Mesendoderm (in vitro differentiated cells): ENCODE measurements at places on chromosomes 3 and 15.

- H3K4me1 ChIP-seq: no peaks in the 10 kb centered on the region
- DNase-seq: no peak
- H3K4me3 ChIP-seq: no peak overlapping the region
- no peaks in the 10 kb centered on the region for H3K36me3 ChIP-seq
Observed at GRCh38 chr3:197378985-197379718, 80.7 kb upstream of the DLG1 start.

GRCh38 chr3:16456784-16457415 is 56.6 kb downstream of the RFTN1 start:
- H3K27me3 ChIP-seq: no peaks in the 10 kb centered on the region
- DNase-seq: no peak
- no peak overlapping the region for H3K4me3 ChIP-seq
- peaks cover 11% of the 10 kb centered on the region for H3K4me1 ChIP-seq
- H3K36me3 ChIP-seq: no peaks in the 10 kb centered on the region
- H3K27ac ChIP-seq: no peak overlapping the region

- DNase-seq: no peak
- H3K27ac ChIP-seq: no peak overlapping the region
- H3K4me3 ChIP-seq: no peak overlapping the region
- no peaks in the 10 kb centered on the region for H3K36me3 ChIP-seq
- H3K27me3 ChIP-seq: no peaks in the 10 kb centered on the region
Observed at GRCh38 chr3:135131290-135131689, 336.2 kb downstream of the EPHB1 start.

GRCh38 chr15:34047893-34048775 is 9.1 kb upstream of the AVEN start:
- no peak overlapping the region for H3K27ac ChIP-seq
- H3K4me1 ChIP-seq: no peaks in the 10 kb centered on the region
- DNase-seq: no peak
- H3K4me3 ChIP-seq: no peak overlapping the region

DNA sequence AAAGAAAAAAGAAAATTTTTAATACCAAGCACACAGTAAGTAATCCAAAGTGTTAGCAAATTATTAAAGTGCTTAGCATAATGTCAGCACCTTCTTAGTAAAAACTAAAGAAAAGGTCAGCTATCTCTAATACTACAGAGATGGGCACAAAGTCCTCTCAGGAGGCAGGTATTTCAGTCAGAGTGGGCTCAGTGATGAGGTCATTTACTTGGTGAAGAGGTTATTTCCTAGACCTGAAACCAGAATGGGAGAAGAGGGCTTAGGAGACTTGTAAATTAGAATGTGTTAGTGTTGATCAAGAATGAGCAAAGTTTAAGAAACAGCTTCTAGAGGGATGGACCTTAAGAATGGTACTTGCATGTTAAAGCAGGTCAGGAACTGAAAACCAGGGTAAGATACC is 8.7 kb upstream of the PKM start:
- H3K27ac ChIP-seq: no peak overlapping the region
- DNase-seq: no peak
- no peaks in the 10 kb centered on the region for H3K27me3 ChIP-seq
- H3K4me3 ChIP-seq: no peak overlapping the region
- H3K4me1 ChIP-seq: peaks cover 32% of the 10 kb centered on the region
- no peaks in the 10 kb centered on the region for H3K36me3 ChIP-seq

DNA sequence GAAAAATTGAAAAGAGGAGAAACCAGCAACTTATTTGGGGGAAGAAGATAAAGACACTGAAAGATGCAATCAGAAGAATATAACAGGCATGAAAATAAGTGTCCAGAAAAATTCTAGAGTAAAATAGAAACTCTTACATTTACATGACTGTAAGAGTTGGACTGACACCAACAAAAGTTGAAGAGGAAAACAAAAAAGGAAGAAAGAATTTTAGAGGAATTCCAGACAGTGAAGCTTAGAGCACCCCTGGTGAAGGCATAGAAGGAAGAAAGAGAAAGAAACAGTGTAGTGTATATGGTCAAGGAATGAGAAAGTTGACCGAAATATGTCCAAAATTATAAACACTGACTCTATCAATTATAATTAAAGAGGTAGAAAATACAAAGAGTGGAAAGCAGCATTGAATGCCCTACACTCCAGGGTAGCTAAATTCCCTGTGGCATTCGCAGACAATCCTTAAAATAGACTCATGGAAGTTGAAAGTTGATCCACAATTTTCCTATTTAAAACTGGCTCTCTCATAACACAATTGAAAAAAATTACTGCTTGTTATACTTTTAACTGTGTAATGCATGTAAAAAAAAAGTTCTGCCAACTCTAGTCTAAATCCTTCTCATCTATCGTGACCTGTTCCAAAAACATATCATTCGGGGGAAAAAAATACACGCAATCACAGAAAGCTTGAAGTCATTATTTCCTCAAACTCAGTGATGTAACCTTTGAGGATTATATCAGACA is 102.6 kb upstream of the ABI3BP start:
- no peaks in the 10 kb centered on the region for H3K27me3 ChIP-seq
- H3K4me3 ChIP-seq: no peak overlapping the region
- no peak overlapping the region for H3K27ac ChIP-seq
- DNase-seq: no peak
- H3K36me3 ChIP-seq: no peaks in the 10 kb centered on the region

GRCh38 chr3:72155391-72156064 is 370.6 kb upstream of the PROK2 start:
- H3K4me3 ChIP-seq: no peak overlapping the region
- H3K4me1 ChIP-seq: no peaks in the 10 kb centered on the region
- H3K27ac ChIP-seq: no peak overlapping the region
- DNase-seq: no peak
- H3K27me3 ChIP-seq: no peaks in the 10 kb centered on the region

DNA sequence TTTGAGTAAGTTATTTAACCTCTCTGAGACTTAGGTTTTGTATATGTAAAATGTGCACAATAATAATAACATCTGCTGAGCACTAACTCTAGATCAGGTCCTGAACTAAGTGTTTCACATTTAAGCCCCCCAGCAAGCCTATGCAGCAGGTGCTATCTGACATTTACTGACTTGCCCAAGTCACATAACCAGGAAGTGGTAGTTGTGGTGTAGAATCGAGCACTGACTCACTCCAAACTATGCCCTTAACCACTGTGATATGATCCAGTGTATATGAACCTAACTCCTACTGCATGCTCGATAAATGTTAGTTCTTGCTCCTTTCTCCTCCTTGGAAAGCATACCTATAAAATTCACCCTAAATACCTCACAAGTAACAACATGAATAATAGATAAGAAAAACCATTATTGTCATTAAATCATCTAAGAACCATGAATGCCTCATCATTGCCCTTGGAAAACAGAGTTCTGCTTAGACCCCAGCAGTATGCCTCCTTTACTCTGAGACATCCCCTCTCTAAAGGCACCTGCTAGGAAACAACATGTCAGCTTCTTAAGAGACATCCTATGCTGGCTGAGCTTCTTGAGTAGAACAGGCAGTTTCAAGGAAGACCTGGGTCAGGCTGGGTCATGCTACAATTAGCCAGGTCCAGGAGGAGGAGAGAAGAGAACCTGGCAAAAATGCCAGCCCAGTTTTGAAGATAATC is 3.0 kb upstream of the SHC4 start:
- H3K36me3 ChIP-seq: no peaks in the 10 kb centered on the region
- peaks cover 4% of the 10 kb centered on the region for H3K27me3 ChIP-seq
- no peak overlapping the region for H3K27ac ChIP-seq
- no peak for DNase-seq
- H3K4me3 ChIP-seq: no peak overlapping the region
- H3K4me1 ChIP-seq: no peaks in the 10 kb centered on the region

DNA sequence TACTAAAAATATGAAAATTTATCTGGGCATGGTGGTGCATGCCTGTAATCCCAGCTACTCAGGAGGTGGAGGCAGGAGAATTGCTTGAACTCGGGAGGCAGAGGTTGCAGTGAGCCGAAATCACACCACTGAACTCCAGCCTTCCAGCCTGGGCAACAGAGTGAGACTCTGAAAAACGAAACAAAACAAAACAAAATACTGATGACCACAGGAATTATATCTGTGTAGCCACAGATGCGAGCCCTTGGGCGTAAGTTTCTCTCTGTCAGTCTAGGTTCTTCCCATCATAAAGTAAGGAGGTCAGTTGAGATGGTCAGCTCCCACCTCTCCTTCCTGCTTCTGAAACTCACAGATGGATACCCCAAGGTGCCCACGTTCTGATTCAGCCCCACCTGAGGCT is 37.7 kb upstream of the CFAP161 start:
- H3K27me3 ChIP-seq: no peaks in the 10 kb centered on the region
- H3K4me1 ChIP-seq: no peaks in the 10 kb centered on the region
- no peaks in the 10 kb centered on the region for H3K36me3 ChIP-seq
- DNase-seq: no peak
- no peak overlapping the region for H3K27ac ChIP-seq
- no peak overlapping the region for H3K4me3 ChIP-seq

DNA sequence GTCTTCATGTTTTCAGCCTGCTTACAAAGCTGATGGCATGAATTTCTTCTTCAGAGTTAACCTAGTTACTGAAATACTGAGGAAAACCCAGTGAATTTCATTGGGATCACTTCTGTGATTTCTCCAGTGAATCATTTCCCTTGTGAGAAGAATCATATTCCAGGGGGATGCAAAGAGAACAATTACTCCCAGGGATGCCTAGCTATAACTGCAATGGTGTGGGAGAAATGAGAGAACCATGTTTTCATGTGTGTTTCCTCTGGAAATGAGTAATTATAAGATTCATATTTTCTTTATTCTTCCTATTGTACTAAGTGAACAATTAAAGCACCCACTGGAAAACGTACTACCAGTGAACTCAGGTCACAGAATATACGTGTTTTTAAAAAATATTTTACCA is 485.4 kb downstream of the GRM7 start:
- no peak overlapping the region for H3K4me3 ChIP-seq
- no peaks in the 10 kb centered on the region for H3K36me3 ChIP-seq
- no peaks in the 10 kb centered on the region for H3K27me3 ChIP-seq
- no peak for DNase-seq

- no peaks in the 10 kb centered on the region for H3K4me1 ChIP-seq
- DNase-seq: peak; percentile 26
- no peak overlapping the region for H3K4me3 ChIP-seq
- H3K36me3 ChIP-seq: no peaks in the 10 kb centered on the region
Observed at GRCh38 chr3:72692990-72693389, 155.3 kb downstream of the SHQ1 start.

DNA sequence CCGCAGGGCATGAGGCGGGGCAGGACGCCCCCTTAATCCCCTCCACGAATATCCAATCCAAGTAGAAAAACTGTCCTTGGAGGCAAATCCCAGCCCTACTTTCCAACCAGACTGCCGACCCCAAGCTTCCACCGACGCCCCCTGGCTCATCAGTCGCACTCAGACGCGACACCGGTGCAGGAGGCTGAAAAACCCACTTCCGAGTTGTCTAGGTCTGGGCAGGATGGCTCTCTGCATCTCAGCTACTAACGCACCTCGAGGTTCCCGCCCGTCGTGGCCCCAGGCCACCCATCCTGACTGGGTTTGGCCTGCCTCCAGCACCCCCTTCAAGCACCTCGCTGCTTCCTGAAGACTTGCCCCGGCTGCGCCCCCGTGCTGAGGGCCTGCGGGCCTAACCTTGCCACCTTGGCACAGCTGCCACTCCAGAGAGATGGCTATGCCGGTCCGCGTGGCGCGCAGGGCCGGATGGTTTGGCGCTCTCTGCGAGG is 15.5 kb downstream of the RGMA start:
- H3K27me3 ChIP-seq: no peaks in the 10 kb centered on the region
- H3K4me1 ChIP-seq: peaks cover 7% of the 10 kb centered on the region
- DNase-seq: peak; percentile 37
- no peaks in the 10 kb centered on the region for H3K36me3 ChIP-seq
- no peak overlapping the region for H3K27ac ChIP-seq

DNA sequence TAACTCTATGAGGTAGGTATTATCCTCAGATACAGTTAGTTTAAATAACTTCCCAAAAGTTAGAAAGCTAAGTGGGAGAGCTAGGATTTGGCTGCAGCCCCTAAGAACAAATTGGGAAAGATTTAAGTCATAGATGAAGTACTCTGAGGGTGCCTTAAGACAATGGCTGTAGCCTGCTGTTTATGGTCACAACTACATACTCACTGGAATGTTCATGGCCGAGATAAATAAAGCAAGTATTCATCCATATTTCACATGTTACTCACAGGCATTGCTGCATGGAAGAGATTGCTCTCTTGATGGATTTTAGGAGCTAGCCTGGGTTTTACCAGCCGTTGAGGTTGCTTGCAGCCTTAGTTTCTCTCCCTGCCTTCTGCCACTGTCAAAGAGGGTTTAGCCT is 145.0 kb downstream of the CMSS1 start:
- no peak overlapping the region for H3K27ac ChIP-seq
- H3K36me3 ChIP-seq: no peaks in the 10 kb centered on the region
- H3K4me1 ChIP-seq: no peaks in the 10 kb centered on the region

- H3K4me3 ChIP-seq: no peak overlapping the region
- H3K4me1 ChIP-seq: no peaks in the 10 kb centered on the region
- DNase-seq: no peak
- H3K27me3 ChIP-seq: no peaks in the 10 kb centered on the region
- H3K27ac ChIP-seq: no peak overlapping the region
Observed at GRCh38 chr3:172846103-172846561, 95.6 kb downstream of the ECT2 start.

- no peaks in the 10 kb centered on the region for H3K36me3 ChIP-seq
- peak; percentile 89 for DNase-seq
- peak overlapping the region; percentile 30 for H3K27ac ChIP-seq
- H3K27me3 ChIP-seq: no peaks in the 10 kb centered on the region
Observed at GRCh38 chr3:67947808-67948508, 293.5 kb upstream of the SUCLG2 start.

GRCh38 chr3:71148455-71149060 is 435.0 kb downstream of the FOXP1 start:
- no peak overlapping the region for H3K27ac ChIP-seq
- H3K27me3 ChIP-seq: no peaks in the 10 kb centered on the region
- no peak overlapping the region for H3K4me3 ChIP-seq
- H3K4me1 ChIP-seq: peaks cover 8% of the 10 kb centered on the region
- DNase-seq: no peak

GRCh38 chr3:58518291-58518789 is 18.6 kb downstream of the ACOX2 start:
- no peaks in the 10 kb centered on the region for H3K27me3 ChIP-seq
- DNase-seq: peak; percentile 31

DNA sequence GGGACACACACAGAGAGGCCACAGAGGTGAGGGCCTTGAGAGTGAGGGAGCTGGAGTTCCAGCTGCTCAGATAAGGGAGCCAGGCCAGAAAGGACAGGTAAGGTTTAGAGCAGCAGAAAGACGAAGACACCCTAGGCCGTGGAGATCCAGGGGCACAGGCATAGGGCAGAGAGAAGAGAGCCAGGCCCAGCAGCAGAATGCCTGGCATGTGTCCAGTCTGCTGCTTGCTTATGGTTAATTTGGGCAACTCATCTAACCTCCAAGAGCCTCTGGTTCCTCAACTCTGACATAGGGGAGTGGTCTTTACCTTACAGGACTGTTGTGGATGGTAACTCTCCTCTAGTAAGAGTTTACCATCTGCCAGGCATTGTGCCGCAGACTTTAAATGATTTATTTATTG is 35.9 kb downstream of the STARD5 start:
- H3K27me3 ChIP-seq: no peaks in the 10 kb centered on the region
- no peak overlapping the region for H3K4me3 ChIP-seq
- DNase-seq: no peak
- H3K27ac ChIP-seq: no peak overlapping the region
